ENCODE measurements at places on chromosomes 3 and 15.

- DNase-seq: no peak
These were observed 15.3 kb downstream of the PLOD2 start for GRCh38 chr3:146145642-146146041.

GRCh38 chr3:152376351-152377183, 107.8 kb downstream of the MBNL1 start:
- no peak for DNase-seq

DNA sequence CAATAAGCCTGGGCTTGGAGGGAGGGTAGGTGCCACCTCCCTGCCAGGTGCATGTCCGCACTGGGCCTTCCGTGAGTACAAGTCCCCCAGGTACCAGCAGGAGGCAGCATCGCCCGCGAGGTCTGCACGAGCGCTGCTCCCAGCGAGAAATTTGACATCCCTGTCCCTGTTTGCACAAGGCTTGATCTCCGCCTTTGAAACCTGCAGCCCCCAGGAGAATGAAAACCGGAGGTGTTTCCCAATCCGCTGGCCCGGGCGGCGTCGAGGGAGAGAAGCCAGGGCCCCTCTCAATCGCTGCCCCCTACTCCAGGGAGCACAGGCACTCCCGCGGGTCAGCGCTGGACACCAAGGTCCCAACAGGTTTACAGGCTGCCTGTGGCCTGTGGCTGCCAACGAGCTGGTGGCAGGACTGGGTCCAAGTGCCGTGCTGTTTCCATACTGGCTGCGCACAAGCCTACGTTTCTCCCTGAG, 961 bp downstream of the HAPLN3 start:
- DNase-seq: no peak

- DNase-seq: no peak
These were observed 24.1 kb upstream of the RARB start for GRCh38 chr3:25403968-25404367.

GRCh38 chr15:84398763-84399701, 163.5 kb downstream of the GOLGA6L4 start:
- no peak for DNase-seq

- no peak for DNase-seq
These were observed 38.4 kb downstream of the SLCO3A1 start for GRCh38 chr15:91891788-91892345.

- DNase-seq: no peak
These were observed 99.7 kb downstream of the TAFA4 start for GRCh38 chr3:68832680-68833079.

GRCh38 chr3:72004749-72005292, 219.9 kb upstream of the PROK2 start:
- DNase-seq: no peak

- DNase-seq: no peak
These were observed 151.7 kb downstream of the CPNE4 start for GRCh38 chr3:131883086-131883485.

DNA sequence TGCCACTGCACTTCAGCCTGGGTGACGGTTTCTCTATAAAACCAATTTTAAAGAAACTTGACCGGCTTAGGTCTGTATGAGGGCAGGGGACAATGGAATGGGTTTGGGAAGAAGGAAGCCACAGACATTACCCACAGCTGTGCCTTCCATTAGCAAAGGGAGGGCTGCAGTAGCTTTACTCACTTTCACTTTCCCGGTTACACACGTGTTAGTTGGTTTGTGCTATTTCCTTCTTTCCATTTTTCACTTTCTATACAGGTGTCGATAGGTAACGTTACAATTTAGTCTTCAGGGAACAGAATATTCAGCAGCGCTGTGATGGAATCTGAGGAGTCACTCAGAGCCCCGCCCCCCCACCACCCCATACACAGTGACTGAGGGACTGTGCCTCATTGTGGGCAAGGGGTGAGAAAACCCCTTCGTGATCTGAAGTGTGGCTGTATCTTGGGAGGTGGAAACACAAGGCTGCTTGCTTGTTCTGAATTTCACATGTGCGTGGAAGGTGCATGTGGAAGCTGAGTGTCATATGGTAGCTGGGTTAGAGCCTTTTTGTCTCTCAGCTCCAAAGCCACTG, 44.8 kb upstream of the RPL32 start:
- DNase-seq: no peak

GRCh38 chr3:127670761-127671522, 1.8 kb upstream of the ABTB1 start:
- DNase-seq: no peak

- no peak for DNase-seq
These were observed 406.5 kb upstream of the ARHGEF26 start for GRCh38 chr3:153714588-153715290.

DNA sequence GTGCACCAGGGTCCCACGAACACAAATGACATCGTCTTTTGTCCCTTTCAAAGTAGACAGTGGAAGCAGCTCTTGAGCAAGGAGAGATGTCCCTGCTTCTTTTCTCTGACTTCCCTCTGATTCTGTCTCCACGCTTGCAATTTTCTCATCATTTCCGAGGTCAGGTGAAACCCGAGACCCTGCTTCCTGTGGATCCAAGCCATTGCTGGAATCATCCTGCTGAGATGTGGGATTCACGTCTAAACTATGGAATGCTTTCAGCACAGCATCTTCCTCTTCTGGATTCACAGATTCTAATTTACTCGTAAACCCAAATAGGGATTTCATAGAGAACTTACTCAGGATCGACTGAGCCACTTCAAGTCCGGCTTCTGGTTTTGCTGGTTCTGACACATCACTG, 127.1 kb downstream of the FMN1 start:
- no peak for DNase-seq

GRCh38 chr15:52060501-52060900, 41.5 kb downstream of the MAPK6 start:
- no peak for DNase-seq

- peak; percentile 27 for DNase-seq
These were observed 1.6 kb upstream of the CHST13 start for GRCh38 chr3:126522363-126522788.

GRCh38 chr3:75059120-75059519, 444.7 kb upstream of the CNTN3 start:
- no peak for DNase-seq

DNA sequence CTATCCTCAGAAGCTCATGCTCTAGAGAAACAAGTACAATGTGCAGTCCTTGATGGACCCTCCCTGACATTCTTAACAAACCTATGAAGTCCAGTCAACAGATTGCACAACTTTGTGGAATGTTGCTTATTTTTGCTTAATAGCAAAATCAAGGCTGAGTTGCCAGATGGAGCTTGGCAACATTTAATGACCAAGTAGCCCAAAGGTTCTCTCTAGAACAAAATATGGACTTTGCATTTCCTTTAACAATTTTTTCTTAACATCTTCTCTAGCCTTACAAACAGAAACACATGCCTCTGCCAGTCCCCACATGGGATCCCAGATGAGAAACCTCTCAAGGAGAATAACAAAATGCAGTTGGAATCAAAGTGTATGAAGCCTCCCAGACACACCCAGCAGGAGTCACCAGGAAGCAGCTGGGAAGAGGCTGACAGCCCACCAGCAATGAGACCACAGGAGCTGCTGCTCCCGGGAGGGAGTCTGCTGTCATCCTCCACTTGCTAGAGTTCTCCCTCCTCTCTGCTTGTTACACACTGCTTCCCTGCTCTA, 422.5 kb upstream of the CDIN1 start:
- no peak for DNase-seq

- DNase-seq: no peak
These were observed 76.0 kb upstream of the DCBLD2 start for GRCh38 chr3:98977520-98977919.

DNA sequence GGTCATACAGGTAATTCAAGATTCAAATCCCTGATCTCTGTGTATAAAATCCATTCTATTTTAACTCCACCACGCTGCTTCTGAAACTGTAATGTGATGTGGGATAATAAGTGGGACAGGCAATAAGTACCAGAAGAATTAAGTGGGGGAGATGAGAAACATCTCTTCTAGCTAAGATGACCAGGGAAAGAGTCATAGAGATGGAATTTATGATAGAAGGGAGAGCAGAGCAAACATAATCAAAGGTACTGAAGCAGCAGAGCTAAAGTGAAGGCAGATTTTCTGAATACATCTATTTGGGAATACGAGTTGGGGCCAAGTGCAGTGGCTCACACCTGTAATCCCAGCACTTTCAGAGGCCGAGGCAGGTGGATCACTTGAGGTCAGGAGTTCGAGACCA, 4.9 kb downstream of the MRPL47 start:
- no peak for DNase-seq

DNA sequence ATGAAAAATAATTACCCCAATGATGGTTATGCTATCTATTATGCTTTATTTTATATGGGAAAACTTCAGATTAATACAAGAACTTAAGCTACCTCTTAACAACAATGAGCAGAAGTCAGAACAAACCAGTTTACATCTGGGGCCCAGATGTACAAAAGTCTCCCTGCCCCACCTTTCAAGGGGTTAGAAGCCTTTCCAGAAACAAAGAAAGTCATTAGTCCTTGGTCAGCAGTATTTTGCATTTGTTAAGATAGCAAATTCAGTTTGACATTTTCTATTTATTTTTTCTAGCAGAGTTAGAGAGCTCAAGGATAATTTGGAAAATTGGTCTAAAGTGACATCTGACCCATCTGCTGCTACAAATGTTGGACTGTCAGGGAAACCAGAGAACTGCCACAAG, 478.7 kb upstream of the UBE2E2 start:
- no peak for DNase-seq

DNA sequence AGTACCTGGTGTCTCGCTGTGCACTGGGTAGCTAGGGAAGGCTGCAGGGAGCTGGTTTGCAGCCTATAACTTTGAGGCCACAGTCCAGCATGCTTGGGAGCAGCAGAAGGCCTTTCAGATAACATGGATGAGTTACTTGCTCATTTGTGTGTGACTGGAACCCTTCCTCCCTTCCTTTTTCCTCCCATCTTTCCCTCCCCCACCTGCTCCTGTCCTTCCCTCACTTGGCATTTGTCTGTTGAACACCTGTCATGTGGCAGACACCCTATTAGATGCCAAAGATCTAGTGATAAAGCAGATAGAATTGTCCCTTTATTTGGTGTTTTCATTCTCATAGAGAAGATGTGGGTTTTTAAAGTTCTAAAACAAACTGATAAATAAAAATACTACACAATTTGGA, 71.6 kb downstream of the LRTM1 start:
- DNase-seq: no peak
